ENCODE measurements at places on chromosomes 3 and 15.

GRCh38 chr15:78364233-78364632 is 24.1 kb downstream of the CRABP1 start:
- no peak for DNase-seq

- no peak for DNase-seq
Observed at GRCh38 chr3:20608054-20608738, 422.2 kb upstream of the SGO1 start.

- DNase-seq = no peak
Observed at GRCh38 chr3:153232851-153233271, 70.8 kb downstream of the RAP2B start.

DNA sequence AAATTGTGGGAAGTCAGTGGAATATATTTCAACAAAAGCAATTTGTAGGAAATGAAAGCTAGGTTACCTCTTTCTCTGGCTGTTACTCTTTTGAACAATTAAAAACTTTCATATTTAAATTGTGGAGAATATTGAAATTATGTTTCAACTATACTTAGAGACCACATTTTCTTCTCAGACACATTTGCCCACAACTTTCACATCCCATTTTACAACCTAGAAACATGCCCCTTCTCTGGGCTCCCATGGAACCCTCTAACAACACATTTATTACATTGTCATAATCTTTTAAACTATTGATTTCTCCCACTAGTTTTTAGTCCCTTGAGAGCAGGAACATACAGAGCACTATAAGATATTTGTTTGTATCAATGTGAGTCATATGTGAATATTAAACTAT is 211.7 kb upstream of the TTC14 start:
- DNase-seq = no peak

GRCh38 chr3:46922426-46922825 is 44.9 kb downstream of the PTH1R start:
- no peak for DNase-seq

DNA sequence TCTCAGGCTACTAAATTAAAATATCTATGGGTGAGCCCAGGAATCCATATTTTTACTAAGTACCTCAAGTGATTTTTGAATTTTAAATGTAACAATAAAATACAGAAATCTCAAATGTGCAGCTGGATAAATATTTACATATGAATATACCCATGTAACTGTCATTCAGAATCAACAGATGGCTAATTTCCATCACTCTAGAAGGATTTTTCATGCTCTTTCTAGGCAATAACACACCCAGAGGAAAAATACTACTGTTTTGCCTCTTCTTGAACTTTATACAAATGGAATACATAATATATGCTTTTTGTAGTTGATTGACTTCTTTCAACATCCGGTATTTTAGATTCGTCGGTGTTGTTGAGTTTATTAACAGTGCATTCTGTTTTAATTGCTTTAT is 601.3 kb upstream of the NECTIN3 start:
- no peak for DNase-seq

DNA sequence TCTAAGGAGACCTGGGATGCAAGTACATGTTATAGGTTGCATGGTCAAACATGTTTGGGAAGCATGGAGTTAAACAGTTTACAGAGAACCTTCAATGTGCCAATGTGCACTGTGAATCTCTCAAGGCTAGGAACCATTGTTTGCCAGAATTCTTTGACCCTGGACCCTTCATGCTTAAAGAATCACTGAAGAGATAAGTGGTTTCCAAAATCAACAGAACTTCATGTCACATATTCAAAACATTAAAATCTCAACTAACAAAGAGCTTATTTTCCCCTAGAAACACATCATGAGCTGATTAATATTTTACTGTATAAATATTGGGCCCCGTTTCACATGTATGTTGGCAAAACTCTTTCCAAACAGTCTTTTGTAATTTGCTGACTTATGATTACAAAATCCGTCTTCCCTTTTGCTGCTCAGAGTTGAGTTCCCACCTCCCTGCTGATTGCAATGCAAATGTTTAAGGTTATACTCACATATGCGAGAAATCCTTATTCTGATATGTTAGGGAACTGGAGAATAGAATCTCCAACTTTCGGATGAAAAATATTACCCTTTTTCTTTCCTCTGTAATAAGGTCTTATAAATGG is 380.2 kb downstream of the DIPK2A start:
- DNase-seq = no peak

- DNase-seq = no peak
Observed at GRCh38 chr15:60906146-60906674, 322.9 kb downstream of the RORA start.

DNA sequence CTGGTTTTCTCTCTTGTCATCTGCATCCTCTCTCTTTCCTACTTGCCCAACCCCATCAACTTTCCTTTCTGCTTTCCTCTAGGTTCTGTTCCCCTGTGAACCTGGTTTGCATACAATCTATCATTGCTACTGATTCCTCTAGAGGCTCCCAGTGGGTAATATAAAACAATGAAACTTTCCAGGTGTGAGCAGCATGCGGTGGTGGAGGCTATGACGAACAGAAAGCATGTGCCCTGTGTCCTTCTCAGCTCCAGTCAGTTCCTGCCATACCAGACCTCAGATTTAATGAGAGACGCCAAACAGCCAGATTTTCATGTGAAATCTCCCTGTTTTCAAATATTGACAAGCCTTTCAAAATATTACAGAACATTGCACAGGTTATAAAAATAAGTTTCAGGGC is 3.5 kb upstream of the ACAP2 start:
- DNase-seq = no peak

DNA sequence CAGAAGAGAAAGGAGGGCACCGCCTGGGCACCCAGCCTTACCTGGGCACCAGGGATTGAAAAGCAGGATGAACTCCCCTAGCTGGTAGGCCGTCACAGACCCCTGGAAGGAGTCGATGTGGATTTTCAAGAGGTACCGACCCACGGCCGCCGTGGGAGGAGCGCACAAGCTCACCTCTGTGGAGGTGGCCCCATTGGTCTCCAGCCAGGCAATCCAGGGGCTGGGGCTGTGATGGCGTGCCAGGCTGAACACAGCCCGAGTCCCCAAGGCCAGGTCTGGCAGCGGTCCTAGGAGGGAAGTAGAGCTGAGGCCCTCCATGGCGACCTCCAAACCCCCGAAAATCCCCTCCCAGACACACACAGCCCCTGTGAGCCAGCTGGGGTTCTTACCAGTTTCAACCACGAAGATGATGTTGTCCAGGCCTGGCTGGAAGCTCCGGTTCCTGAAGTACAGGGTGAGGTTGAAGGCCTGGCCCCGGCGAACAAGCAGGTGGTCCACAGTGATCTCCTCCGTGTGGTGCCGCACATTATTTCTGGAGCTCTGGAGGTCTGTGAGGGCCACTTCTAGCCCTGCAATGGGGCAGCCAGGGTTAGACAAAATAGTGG is 6.6 kb downstream of the TGM5 start:
- no peak for DNase-seq

DNA sequence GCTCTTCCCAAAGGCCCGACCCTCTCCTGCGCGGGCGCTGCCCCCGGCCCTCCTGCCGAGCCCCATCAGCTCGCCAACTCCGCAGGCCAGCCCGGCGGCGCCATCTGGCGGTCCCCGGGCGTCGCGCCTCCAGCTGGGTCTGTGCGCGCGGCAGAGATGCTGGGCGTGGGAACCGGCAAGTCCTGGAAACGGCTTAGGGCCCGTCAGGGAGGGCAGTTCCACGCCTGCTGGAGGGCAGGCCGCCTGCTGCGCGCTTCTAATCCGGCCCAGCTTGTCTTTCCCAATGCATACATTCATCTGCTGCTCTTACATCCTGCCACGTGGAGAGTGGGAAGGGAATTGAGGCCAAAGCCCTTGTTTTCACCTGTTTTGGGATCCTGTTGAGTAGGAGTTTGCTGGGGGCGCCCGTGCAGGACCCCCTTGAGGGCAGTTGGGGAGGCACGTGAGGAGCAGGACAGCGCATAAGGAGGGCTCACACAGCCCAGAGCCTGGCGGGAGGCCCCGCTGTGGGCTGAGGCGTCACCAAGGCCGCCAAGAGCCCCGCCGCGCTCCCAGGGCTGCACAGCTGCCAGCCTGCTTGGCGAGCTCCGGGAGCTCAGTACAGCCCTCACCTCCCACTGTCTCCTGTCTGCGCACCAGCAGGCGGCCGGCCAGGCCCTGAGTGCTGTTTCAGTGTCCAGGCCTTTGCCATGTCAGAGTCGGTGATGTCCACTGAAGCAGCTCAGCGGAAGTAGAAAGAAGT is 165.6 kb downstream of the NSMCE3 start:
- peak; percentile 70 for DNase-seq

- no peak for DNase-seq
Observed at GRCh38 chr15:52336529-52336928, 40.9 kb upstream of the MYO5C start.

DNA sequence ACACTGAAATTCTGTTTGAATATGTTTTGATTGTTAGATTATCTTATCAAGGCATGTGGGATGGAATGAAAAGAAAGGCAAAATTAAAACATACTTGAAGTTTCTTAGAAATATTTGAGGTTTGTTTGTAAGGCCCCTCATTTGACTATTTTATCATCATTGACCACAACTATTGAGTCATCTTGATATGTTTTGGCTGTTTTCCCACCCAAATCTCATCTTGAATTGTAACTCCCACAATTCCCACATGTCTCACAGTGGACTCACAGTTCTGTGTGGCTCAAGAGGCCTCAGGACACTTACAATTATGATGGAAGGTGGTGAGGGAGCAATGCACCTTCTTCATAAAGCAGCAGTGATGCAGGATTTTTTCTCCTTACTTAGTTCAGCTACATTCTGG is 917.1 kb downstream of the PLOD2 start:
- DNase-seq = no peak

DNA sequence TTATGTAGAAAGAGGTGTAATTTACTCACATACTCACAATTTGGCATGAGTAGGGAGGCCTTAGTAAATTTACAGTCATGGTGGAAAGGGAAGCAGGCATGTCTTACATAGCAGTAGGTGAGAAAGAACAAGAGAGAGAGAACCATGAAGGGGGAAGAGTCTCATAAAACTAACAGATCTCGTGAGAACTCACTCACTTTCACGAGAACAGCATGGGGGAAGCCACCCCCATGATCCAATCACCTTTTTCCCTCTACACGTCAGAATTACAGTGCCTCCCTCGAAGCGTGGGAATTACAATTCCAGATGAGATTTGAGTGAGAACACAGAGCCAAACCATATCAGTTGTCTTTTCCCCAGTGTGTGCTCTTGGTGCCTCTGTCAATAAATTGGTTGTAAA is 855.3 kb downstream of the TBL1XR1 start:
- no peak for DNase-seq

DNA sequence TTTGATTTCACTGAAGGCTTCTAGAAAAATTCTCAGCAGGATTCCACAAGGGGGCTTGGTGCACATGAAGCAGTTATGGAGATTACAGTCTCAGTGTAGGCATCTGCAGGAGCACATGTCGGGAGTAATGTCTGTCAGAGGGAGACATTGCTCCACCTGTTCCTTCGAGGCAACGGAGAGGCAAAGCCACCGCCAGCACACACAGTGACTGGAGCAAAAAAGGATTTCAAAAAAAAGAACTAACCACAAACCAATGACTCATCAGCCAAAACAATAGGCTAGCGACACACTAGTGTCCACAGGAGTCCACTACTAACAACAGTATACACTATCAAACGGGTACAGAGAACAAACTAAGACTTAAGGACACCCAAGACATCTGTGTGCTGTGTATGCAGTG is 68.9 kb downstream of the NPTN start:
- no peak for DNase-seq

- no peak for DNase-seq
Observed at GRCh38 chr15:98853617-98854420, 153.8 kb downstream of the PGPEP1L start.

DNA sequence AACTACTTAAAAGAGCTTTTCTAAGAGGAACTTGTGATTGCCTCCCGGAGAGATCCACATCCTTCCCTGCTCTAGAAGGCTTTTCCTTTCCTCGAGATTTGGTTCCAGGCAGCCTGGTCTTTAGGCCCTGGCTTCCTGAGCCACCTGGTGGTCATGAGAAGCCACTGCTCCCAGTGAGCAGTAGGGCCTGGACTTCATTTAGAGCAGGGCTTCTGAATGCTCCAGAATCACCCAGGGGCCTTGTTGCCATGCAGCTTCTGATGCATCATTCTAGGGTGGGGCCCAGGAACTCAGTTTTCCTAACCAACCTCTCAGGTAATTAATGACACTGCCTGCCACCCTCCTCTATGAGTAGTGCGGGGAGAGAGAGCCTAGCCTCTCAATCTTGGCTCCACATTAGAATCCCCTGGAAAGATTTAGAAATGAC is 29.6 kb downstream of the PSMD6 start:
- peak; percentile 34 for DNase-seq

DNA sequence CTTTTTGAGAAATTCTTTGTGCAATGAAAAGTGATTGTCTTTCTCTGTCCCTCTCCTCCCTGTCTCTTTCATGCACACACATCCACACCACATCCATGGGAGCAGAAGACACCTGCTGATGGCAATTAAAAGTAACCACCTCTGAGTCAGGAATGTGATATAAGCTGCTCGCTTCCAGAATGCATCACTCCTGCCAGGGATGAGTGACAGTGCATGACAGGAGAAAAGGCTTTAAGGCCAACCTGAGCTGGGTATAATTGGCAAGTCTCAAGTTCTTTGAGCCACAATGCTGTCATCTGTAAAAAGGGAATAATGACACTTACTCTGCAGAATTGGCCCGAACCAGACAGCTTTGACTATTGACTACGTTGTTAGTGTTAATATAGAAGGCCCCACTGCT is 59.6 kb downstream of the UBP1 start:
- no peak for DNase-seq

DNA sequence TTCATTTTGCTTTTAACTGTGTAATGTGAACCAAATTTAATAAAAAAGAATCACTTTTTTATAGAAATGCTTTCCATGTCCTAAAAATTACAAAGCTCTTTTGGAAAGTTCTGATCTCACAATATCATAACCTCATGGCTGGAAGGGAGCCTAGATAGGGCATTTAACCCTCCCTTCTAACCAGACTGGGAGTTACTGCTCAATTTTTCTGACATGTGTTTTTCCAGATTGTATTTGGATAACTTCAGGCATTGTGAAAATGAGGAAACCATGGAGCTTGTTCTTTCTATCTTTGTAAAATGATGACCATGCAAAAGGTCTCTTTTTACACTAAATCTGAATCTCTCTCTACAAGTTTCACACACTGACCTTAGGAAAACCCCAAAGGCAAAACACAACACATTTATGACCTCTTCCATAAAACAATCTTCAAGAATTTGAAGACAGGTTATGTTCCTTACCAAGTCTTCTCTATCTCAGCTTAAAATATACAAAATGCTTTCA is 508.8 kb downstream of the DIPK2A start:
- no peak for DNase-seq

DNA sequence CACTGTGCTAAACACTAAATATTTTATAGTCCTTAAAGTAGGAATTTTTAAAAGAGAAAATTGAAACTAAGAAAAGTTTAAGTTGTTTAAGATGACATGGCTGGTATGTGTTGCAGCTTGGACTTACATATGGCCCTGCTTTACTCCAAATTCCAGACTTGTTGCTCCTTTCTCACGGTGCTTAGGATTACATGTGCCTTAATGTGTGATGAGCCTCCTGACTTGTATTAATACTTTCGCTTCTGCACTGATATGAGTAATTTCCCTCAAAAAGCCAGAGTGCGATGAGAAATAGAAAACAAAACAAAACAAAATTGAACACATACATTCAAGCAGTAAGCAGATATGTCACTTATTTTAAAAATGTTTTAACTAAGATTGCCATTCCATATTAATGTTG is 250.2 kb downstream of the VGLL3 start:
- no peak for DNase-seq

- no peak for DNase-seq
Observed at GRCh38 chr3:69272556-69272955, 113.3 kb downstream of the FRMD4B start.

GRCh38 chr15:37015035-37015434 is 85.3 kb downstream of the MEIS2 start:
- no peak for DNase-seq

- no peak for DNase-seq
Observed at GRCh38 chr15:40722934-40723333, 28.0 kb downstream of the RAD51 start.
